ENCODE measurements at places on chromosomes 1 and 21. TPM values are rescaled to one million over a fixed set of nuclear protein-coding genes. Genes with fewer than 3 reads are reported as not detected.

Gene CSDE1
- total RNA-seq = 507 TPM

Gene GBP4
- 1.1 TPM for total RNA-seq

Gene LMX1A
- 0.57 TPM for total RNA-seq

Gene IGFN1
- 1.3 TPM for total RNA-seq

Gene BNIPL
- 0.18 TPM for total RNA-seq

Gene C1orf185
- not detected for total RNA-seq

Gene OR2T11
- 0.21 TPM for total RNA-seq

Gene C1orf87
- not detected for total RNA-seq

Measured in motor neuron (in vitro differentiated cells).